Naive thymus-derived CD8-positive, alpha-beta T cell (primary cell): ENCODE measurements at places on chromosomes 12 and 14. TPM values are rescaled to one million over a fixed set of nuclear protein-coding genes. Genes with fewer than 3 reads are reported as not detected.

JAG2 gene
- 0.16 TPM for total RNA-seq

- H3K36me3 ChIP-seq: no peaks in the 10 kb centered on the region
- DNase-seq: no peak
- H3K27me3 ChIP-seq: no peaks in the 10 kb centered on the region
- no peaks in the 10 kb centered on the region for H3K4me1 ChIP-seq
- H3K4me3 ChIP-seq: no peak overlapping the region
- H3K27ac ChIP-seq: no peak overlapping the region
These were observed 43.9 kb upstream of the GNPNAT1 start for GRCh38 chr14:52835122-52835903.

DNA sequence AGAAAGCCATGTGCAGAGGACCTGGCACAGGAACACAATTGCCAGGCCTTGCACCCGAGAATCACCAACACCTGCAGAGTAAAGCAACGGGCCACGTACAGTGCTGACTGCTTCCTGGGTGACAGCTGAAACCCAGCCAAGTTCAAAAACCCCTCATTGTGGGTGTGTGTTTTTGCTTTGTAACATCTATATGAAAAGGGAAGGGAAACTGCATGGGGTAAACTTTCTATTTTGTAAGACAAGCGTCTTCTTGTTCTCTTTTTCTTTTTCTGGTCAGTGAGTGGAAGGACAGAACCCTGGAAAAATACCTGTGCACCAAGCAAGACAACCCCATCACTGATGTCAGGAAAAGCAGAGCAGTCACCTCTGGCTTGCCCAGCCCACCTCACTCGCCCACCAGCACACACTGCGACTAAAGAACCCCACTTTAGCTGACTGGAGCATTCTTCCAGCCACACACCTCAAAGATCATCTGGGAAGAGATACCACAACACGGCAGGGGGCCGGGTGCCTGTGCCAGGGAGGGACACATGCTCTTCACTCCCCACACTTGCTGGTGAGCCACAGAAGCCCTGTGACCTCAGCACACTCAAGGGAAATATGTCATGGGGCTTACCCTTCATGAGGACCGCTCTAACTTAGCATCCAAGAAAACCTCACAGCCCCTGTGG lies 172.3 kb downstream of the NDUFA12 start:
- H3K27me3 ChIP-seq: peaks cover 3% of the 10 kb centered on the region
- peaks cover 15% of the 10 kb centered on the region for H3K4me1 ChIP-seq
- peaks cover 2% of the 10 kb centered on the region for H3K36me3 ChIP-seq

DNA sequence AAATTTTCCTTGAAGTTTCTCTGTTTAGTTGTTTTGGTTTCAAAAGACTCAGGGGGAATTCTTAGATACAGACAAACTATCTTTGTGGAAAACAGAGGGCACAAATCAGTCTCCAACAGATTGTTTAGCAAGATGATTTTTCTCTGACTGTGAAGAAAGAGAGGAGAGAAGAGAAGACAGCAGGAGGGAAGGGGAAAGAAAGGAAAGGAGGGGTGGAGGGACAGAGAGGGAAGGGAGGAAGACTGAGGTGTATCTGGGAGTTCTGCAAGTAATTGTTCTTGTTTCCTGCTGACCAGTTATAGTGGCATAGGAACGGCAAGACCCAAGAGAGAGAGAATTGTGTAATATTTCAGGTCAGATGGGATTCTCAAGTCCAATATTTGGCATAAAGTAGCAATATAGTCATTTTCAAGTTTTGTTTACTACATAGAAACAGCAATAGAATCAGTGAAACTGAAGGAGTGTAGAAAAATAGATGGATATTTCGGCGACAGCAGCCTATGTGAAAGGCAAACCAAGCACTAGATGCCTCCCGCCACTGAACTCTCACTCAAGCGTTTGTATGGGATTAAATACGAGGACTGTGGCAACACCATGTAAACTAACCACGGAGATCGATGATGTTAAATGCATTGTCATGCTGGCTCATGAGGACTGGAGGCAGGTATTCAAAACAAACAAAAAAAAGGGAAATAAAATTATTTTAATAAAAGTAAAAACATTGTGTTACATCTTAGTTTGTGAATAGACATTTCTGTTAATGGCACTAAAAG lies 342.5 kb downstream of the SLC16A7 start:
- no peak for DNase-seq
- H3K4me1 ChIP-seq: no peaks in the 10 kb centered on the region
- H3K27me3 ChIP-seq: no peaks in the 10 kb centered on the region
- H3K27ac ChIP-seq: no peak overlapping the region
- H3K4me3 ChIP-seq: no peak overlapping the region
- no peaks in the 10 kb centered on the region for H3K36me3 ChIP-seq

DNA sequence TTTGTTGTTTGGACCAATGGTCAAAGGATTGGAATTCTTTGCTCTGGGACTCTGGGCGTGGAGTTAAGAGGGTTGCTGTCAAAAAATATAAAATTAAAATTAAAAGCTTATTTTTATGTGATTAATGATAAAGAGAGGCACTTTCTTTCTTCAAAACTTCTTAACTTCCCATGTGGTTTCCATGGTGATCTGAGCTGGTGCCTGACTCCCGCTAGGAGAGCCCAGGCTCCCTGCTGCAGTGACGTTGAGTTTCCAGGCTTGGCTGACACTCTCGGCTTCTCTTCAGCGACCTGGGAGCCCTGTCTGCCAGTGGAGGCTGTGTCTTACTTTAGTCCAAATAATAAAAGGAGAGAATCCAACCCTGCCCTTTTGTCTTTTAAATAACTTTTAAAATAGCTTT lies 84.4 kb downstream of the GALC start:
- no peak for DNase-seq
- H3K4me3 ChIP-seq: no peak overlapping the region
- H3K27me3 ChIP-seq: peaks cover 15% of the 10 kb centered on the region
- H3K27ac ChIP-seq: no peak overlapping the region
- no peaks in the 10 kb centered on the region for H3K4me1 ChIP-seq
- peaks cover 2% of the 10 kb centered on the region for H3K36me3 ChIP-seq

GRCh38 chr12:53120685-53121525 lies 17.6 kb downstream of the SOAT2 start:
- peaks cover 8% of the 10 kb centered on the region for H3K36me3 ChIP-seq
- H3K4me3 ChIP-seq: no peak overlapping the region
- H3K4me1 ChIP-seq: no peaks in the 10 kb centered on the region
